Lower leg skin (tissue), 4 donors: ENCODE measurements at places on chromosomes 16 and 17. TPM values are rescaled to one million over a fixed set of nuclear protein-coding genes. Genes with fewer than 3 reads are reported as not detected.
A peak's percentile ranks its signal among the peaks of the same experiment; 100 is the strongest.

DNA sequence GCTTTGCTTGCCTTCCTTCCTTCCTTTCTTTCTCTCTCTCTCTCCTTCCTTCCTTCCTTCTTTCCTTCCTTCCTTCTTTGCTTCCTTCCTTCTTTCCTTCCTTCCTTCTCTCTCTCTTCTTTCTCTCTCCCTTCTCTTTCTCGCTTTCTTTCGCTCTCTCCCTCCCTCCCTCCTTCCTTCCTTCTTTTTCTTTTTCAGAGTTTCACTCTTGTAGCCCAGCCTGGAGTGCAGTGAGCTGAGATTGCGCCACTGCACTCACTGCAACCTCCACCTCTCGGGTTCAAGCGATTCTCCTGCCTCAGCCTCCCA lies 17.9 kb downstream of the FOXJ1 start:
- no peak for DNase-seq

- peak; percentile 60 for DNase-seq
These were observed 66.6 kb upstream of the AXIN2 start for GRCh38 chr17:65627891-65628643.

- no peak for DNase-seq
These were observed 14.9 kb downstream of the JUP start for GRCh38 chr17:41771389-41772206.

GRCh38 chr17:18187821-18188761 lies 4.5 kb downstream of the ALKBH5 start:
- no peak for DNase-seq

DNA sequence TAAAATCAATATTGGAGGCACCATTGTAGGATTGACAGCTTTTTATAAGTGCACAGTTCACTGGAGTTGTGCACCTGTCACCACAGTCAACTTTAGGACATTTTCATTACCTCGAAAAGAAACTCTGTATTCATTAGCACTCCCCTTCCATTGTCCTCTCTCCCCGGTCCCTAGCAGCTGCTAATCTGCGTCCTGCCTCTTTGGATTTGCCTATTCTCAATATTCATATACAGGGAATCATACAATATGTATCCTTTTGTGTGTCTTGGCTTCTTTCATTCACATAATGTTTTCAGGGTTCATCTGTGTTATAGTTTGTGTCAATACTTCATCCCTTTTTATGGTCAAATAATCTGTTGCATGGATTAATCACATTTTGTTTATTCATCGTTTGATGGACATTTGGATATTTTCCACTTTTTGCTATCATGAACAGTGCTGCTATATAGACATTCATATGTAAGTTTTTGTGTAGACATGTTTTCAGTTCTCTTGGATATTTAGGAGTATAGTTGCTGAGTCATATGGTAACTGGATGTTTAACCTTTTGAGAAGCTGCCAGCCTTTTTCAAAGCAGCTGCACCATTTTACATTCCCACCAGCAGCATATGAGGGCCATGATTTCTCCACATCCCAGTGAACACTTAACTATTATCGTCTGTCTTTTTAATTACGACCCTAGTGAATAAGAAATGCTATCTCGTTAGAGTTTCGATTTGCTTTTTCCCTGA lies 9.8 kb downstream of the DNAJA3 start:
- DNase-seq: no peak

Gene RNF166
- 17.9 TPM for total RNA-seq

DNA sequence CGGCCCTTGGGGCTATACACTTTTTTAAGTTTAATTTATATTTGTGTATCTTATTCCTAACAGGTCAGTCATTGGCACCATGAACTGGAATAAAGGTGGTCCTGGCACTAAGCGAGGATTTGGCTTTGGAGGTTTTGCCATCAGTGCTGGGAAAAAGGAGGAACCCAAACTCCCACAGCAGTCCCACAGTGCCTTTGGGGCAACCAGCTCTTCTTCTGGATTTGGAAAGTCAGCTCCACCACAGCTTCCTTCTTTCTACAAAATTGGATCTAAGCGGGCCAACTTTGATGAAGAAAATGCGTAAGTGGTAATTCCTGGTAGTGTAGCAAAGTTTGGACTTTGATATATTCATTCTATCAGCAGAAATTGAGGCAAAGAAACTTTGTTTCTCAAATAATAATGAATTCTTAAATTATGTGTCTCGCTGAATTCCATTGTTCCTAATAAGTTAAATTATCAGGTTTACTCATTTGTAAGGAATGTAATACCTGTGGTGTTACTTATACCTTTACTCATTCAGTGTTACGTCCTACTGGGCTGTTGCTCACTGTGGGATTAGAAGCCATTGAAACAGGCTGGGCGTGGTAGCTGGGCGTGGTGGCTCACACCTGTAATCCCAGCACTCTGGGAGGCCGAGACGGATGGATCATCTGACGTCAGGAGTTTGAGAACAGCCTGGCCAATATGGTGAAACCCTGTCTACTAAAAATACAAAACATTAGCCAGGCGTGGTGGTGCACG lies 13.2 kb downstream of the DDX42 start:
- DNase-seq: no peak

Gene NHLRC4
- total RNA-seq: 1.0 TPM

Gene KRTAP2-3
- 3.9 TPM for total RNA-seq

GRCh38 chr17:17516941-17517720 lies 20.9 kb upstream of the RASD1 start:
- DNase-seq: no peak

DNA sequence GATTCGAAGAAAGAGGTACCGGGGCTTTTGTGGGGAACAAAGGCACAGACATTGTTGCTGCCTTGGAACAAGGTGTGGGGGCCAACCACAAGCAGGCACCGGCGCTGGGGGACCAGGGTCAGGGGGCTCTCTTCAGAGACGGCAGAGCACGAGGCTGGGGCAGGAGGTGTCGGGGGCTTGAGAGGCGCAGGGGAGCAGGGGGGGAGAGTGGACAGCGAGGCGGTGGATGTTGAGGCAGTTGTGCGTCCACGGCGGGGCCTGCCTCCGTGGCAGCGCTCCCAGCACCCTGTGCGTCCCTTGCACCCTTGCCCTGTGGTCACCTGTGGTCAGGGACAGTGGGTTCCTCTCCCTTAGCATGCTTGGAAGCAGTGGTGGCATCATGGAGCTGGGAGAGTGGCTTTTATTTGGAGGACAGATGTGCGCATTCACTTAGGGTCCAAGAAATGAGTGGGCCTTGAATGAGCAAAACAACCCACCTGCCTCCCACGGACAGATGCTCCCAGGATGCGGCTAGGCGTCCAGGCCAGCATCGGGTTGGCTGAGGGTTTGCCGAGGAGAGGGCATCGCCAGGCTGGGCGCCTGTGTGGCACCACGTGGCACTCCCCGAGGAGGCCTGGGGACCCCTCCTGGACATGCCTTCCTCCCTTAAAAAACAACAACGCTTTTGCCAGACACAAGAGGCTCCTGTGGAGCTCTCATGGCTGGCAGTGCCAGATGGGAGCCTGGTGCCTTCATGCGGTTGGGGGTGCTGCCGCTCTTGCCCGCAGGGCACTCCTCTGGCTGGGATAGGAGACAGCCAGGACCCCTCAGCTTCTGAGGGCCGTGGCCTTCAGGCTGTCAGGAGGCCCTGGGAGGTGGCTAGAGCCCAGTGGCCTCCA lies 113.0 kb downstream of the BANP start:
- DNase-seq: no peak

DNA sequence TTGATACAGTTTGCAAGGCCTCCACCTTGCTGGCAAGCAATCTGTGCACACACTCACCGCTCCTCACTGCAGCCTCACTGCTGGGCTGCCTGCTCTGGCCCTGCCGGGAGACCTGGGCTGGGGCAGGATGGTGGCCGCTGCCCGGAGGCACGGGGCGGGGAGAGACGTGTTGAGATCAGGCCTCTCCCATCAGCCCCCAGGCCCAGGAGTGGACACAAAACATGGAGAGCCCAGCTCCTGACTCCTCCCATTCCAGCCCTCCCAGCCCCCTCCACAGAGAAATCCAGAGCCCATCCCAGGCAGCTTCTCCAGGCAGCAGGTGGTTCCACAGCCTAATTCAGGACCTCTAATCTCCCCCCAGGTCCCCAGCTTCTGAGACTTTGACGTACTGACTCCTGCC lies 23.1 kb upstream of the RPL38 start:
- no peak for DNase-seq

- no peak for DNase-seq
These were observed 13.9 kb downstream of the TNS4 start for GRCh38 chr17:40487371-40488020.

Gene CFAP52
- total RNA-seq: not detected

Gene CALB2
- total RNA-seq: 3.8 TPM

Gene CSF3
- 0.21 TPM for total RNA-seq

GRCh38 chr17:74759243-74759801 lies 10.9 kb downstream of the NHERF1 start:
- no peak for DNase-seq

GRCh38 chr17:2691069-2691871 lies 20.3 kb downstream of the CLUH start:
- no peak for DNase-seq

DNA sequence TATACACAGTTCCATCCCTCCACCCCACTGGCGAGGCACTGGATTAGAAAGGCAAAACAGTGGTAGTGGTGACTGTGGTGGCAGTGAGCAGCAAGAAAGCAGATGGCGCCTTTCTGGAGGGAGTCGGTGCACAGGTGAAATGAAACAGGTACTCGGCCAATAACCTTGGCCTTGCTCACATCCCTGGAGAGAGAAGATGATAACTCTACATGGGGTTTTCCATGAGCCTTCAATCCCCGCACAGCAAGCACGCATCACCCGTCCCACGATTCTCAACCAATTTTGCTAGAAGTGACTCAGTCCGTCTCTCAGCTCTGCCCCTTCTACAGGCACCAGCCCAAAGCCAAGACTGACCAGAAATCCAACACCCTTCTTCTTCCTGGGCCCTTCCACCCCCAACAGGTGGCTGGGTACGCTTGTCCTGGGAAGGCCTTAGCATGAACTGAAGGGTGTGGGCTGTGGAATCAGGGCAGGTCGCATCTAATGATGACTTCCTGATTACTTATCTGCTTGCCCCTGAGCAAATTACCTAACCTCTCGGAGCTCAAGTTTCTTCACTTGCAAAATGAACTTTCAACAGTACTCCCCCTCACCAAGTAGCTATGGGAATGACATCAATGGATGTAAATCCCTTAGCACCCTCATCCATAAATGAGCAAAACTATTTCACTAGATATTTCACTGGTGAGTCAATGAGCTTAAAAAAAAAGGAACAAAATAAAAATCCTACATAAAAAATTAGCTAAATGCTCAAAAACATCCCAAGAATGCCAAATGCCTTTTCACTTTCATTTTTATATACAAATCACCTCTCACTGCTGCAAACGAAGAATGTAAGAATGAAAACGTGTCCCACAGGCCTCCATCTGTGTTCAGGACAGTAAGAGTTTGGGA lies 18.0 kb downstream of the XPO6 start:
- no peak for DNase-seq

DNA sequence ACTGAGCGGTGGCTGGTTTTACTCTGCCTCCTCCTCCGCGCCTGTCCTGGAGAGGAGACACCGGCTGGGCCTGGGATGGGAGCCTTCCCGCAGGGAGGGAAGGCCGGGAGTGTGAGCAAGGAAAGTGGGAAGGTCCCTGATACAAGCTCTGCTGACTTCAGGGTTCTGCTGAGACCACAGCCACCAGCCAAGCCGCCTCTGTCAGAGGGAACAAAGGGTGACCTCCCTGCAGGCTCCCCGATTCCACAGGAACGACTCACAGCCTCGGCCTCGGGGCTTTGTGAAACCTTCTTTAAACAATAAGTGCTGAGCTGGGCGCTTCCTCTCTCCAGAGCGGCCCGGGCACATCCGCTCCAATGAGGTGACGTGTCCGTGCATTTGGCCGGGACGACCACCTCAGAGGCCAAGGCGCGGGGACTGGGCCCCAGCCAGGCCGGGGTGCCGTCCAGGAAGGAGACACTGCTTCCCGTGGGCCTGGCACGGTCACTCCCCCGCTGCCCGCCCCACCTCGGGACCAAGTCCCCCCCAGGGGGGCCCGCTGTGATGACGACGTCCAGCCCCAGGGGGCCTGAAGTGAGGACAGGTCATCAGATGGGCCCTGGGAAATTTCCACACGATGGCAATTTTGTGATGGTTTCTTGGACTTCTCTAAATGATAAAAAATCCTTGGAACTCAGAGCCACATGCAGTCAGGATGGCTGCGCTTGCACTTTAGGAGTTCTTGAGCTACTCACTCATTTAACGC lies 11.8 kb upstream of the CIBAR2 start:
- DNase-seq: peak; percentile 43

- no peak for DNase-seq
These were observed 236.7 kb upstream of the GOT2 start for GRCh38 chr16:58970775-58971174.

Gene MYH2
- total RNA-seq: 0.37 TPM

- no peak for DNase-seq
These were observed 24.3 kb upstream of the CDH15 start for GRCh38 chr16:89147085-89147817.

DNA sequence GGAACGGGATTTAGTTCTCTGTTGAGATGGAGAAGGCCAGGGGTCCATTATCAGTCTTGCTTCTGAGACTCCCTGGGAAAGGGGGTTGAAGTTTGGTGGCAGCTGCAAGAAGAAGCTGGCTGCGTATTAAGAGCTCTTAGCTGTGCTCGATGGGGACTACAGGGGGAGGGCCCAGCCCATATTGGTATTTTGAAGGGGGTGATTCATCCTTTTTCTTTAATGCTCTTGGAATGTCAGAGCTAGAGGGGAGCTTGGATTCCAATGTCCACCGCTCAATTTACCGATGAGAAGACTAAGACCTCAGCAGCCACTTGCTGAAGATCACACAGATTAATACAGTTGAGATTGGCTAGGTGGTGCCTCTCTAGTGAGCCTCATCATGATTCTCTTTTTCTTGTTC lies 5.0 kb downstream of the NOG start:
- DNase-seq: no peak
